ENCODE measurements at places on chromosomes 5 and 9. TPM values are rescaled to one million over a fixed set of nuclear protein-coding genes. Genes with fewer than 3 reads are reported as not detected.

The ADRA1B gene
- total RNA-seq = 2.0 TPM

- DNase-seq = no peak
These were observed 75.9 kb upstream of the DAB2 start for GRCh38 chr5:39500551-39501175.

DNA sequence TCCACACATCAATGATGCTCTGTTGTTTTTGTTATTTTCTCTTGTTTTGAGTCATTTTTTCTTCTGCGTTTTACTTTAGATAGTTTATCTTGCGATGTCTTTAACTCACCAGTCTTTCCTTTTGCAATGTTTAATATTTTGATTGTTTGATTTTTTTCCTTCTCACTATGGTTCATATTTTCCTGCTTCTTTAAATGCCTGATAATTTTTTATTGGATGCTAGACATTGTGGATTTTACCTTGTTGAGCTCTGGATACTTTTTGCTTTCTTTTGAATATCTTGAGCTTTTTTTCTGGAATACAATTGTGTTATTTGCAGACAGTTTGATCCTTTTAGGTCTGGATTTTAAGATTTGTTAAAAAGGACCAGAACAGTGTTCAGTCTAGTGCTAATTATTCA, 55.2 kb upstream of the GAS1 start:
- no peak for DNase-seq

The ANKRD20A1 gene
- total RNA-seq = 0.72 TPM

DNA sequence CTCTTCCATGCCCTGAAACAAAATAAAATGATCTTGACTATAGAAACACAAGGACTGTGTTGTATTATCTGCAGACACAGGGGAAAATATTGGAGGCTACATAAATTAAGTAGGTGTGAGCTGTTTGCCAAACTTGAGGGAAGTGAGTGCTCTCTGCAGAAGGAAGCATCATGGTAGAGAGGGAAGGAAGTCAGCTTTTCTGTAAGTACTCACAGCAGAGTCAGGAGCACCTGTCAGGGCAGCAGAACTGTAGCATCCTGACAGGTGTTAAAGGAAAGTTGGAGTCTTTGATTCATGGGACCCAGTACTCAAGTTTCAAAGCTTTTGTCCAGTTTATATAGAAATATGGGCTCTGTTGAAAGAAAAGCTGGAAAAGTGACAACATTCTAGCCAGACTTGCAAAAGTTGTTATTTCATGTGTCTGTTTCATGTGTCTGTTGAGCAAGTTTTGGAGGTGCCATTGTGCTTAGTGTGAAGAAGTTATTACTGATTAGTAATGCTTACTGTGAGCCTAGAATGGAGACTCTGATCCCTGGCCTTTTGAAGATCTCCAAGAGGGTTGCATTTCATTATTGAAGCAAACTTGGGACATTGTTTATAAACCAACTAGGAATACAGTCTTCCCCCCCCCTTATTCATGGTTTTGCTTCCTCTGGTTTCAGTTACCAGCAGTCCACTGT, 194.7 kb downstream of the SPATA31D1 start:
- no peak for DNase-seq

DNA sequence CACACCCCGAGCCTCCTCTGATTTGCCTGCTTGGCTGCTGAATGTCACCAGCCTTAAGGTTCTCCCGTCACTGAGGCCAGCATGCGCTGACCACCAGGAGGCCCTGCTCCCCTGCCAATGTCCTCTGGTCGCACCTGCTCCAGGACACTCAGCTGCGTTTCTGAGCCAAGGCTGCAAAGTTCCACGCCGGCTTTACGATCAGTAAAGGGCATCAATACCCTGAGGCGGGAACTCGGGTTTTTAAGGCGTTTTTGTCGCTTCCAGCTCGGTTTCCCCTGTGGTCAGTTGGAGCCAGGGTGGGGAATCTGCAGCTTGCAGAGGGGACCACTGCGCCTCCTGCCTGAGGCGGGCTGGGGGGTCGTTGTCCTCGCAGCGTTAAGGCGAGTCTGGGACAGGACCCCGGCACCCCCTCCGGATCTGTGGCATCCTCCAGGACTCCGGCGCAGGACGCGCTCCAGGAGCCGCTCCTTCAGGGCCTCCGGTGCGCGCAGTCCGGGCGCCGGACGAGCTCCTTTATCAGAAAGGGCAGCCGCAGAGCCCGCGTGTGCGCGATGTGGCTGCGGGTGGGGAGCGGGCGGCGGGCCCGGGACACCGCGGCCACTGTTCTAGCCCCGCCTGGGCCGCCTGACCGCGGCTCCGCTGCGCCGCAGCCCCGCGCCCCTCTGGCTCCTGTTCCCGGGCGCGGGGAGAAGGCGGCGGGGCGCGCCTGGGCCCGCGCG, 24.1 kb upstream of the FLT4 start:
- DNase-seq = no peak

The SSNA1 gene
- total RNA-seq = 84.7 TPM

GRCh38 chr9:134568811-134569210, 72.8 kb upstream of the COL5A1 start:
- DNase-seq = no peak

The TAF11L5 gene
- not detected for total RNA-seq

- no peak for DNase-seq
These were observed 15.4 kb downstream of the IARS1 start for GRCh38 chr9:92278110-92278509.

DNA sequence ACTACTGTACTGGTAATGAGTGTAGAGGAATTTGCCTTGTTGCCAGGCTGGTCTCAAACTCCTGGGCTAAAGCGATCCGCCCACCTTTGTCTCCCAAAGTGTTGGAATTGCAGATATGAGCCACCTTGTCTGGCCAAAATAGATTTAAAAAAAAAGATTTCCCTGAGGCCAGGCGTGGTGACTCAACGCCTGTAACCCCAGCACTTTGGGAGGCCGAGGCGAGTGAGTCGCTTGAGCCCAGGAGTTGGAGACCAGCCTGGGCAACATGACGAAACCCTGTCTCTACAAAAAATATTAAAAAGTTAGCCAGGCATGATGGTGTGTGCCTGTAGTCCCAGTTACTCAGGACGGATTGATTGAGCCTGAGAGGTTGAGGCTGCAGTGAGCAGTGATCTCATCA, 62.5 kb downstream of the IPO11 start:
- DNase-seq = no peak

All from lower leg skin (tissue), 4 donors.